Activated T-helper 2 cell treated with anti-CD3 and anti-CD28 coated beads, Interferon-gamma antibody, Interleukin-2, Interleukin-4, amounts not matched to agents 10 μg/mL and 5 μg/mL and 100 μg/mL, durations not matched to agents 14 hours and 24 hours and 36 hours (primary cell): ENCODE measurements at places on chromosomes 16 and 17. TPM values are rescaled to one million over a fixed set of nuclear protein-coding genes. Genes with fewer than 3 reads are reported as not detected.

The ZFP90 gene
- 19.4 and 20.8 TPM in 2 replicates for total RNA-seq

The IGSF6 gene
- total RNA-seq, result not detected in 2 replicates

The RAMP2 gene
- total RNA-seq, result not detected in 2 replicates

The RBFOX1 gene
- not detected in 2 replicates for total RNA-seq

The CDT1 gene
- total RNA-seq, result 79.9 and 90.9 TPM in 2 replicates

The STX1B gene
- total RNA-seq, result 0.57 and 0.97 TPM in 2 replicates

The POLR2C gene
- 73.6 and 75.6 TPM in 2 replicates for total RNA-seq

The KRTAP3-2 gene
- total RNA-seq, result not detected in 2 replicates

The PITPNC1 gene
- 10.9 and 11.2 TPM in 2 replicates for total RNA-seq

The ESRP2 gene
- 0.23 and 0.34 TPM in 2 replicates for total RNA-seq
